ENCODE measurements at places on chromosomes 7 and 10.
A peak's percentile ranks its signal among the peaks of the same experiment; 100 is the strongest.

DNA sequence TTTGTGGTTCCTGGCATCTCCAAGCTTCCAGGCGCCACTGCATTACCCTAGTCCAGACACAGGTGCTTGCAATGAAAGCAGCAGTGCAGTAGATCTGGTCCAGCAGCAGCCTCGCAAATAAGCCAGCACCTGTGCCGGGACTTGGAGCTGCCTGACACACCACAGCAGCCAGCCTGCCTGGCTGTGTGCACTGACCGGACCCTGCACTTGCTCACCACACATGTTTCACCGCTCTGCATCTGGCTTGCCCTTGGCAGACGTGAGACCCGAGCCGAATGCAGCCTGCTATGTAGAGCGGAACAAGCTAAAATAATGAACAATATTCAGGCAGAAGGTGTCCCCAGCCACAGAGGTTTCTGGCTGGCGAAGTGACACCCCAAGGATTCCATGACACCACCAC lies 123.6 kb upstream of the POM121L12 start:
- DNase-seq = no peak

DNA sequence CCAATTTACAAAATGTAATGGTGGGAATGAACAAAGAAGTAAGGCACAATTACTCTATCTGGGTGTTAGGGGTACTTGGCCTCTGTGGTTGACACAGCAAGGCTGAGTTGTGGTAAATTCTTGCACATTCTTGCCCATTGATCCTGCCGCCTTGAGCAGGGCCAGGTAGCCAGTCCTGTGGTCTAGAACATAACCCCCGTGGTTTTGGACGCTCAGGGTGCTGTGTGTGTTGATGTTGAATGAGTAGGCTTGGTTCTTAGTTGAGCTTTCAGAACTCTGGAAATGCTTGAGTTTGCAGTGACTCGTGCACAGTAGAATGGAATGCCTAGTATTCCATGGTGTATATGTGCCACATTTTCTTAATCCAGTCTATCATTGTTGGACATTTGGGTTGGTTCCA lies 42.3 kb upstream of the CDHR3 start:
- DNase-seq = no peak

DNA sequence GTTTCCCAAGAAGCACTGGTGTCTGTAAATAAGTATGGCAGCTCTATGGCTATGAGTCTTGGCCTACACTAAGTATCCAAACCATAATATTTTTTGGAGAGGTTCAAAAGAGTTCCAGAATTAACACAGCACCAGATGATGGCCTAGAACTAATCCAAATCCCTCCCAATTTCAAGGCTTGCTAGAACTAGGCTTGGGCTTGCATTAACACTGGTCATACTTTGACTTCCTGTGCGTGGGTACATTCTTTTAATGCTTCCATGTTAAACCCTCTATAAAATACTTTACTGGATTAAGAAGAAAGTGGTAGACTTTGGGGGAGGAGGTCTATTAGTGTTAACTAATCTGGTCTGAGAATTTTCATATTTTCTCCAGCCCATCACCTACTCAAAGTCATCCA lies 3.1 kb downstream of the AASS start:
- DNase-seq = no peak

DNA sequence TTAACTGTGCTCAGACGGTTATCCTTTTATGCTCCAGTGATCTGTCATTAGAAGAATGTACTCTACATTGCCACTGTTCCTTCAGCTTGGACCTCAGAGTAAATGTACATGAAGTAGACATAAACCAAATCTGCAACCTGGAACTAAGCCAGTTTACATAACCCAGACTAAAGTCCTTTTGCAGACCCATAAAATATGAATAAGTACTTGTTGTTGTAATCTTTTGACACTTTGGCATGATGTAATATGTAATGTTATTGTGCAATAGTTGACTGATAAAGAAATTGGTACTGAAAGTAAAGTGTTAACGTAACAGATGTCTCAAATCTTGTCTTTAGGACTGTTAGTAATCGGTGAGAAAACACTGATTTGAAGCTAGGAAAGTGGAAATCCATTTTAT lies 115.8 kb upstream of the SORCS1 start:
- no peak for DNase-seq

- no peak for DNase-seq
Observed at GRCh38 chr7:27420702-27421101, 178.1 kb downstream of the EVX1 start.

DNA sequence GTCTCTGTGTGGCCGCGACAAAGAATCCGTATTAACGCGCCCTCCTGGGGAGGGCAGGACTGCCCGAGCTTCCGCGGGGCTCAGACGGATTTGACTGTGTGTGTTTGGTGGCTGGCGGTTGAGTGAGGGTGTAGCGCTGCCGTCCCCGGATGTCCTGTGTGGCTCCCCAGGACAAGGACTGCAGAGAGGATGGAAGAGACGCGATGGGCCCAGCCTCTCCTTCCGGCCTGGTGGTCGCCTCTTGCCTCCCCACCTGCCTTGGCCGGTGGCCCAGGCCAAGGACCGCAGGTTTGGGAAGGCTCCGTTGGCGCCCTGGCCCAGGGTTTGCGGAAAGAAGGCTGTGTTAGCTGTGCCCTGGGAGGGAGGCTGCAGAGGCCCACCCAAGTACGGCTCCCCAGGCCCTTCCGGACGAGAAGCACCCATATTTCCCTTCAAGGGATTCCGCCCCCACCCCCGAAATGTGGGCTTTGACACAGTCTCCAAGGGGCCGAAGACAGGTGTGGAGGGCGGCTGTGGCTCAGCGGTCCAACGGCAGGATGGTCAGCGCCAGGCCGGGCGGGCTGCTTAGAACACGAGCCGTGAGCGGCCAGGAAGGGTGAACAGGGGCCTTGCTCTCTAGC lies 2.3 kb downstream of the UNCX start:
- DNase-seq = no peak

DNA sequence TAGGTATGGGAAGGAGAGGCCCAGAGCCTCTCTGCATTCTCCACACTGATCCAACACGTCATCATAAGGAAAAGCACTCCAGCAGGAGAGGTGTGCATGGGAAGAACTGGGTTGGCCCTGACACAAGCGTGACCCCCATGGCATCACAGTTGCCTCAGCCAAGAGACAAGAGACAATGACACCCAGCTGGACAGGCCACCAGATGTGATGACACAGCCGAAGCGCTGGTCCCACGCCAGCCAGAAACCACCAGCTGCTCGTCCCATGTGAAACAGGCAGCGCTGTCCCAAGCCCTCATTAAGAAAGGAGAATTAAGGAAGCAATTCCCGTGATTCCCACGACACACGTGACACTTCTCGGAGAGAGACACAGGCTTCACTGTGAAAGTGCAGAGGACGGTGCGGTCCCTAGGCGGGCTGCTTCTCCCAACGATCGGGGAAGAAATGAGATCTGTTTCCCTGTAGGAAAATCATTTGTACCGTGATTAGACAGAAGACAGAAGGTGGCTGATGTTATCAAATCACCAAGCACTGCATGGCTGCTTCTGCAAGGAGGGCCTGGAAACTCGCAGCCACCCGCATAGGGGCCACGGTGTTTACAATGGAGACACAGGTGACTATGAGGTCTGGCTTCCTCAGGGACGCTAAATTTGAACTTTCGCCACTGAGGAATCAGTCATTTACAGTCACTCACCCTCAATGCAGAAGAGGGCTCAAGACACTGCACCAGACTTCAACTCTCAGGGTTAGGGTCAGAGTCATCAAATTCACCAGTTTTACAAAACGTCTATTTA lies 74.5 kb downstream of the DIP2C start:
- no peak for DNase-seq

GRCh38 chr10:126454045-126454751 lies 65.9 kb upstream of the ADAM12 start:
- DNase-seq = no peak

- peak; percentile 19 for DNase-seq
Observed at GRCh38 chr7:116224492-116225098, 14.3 kb downstream of the TES start.

- DNase-seq = no peak
Observed at GRCh38 chr7:94883616-94884015, 23.8 kb upstream of the PPP1R9A start.

- no peak for DNase-seq
Observed at GRCh38 chr7:93132216-93132615, 14.4 kb upstream of the SAMD9 start.

DNA sequence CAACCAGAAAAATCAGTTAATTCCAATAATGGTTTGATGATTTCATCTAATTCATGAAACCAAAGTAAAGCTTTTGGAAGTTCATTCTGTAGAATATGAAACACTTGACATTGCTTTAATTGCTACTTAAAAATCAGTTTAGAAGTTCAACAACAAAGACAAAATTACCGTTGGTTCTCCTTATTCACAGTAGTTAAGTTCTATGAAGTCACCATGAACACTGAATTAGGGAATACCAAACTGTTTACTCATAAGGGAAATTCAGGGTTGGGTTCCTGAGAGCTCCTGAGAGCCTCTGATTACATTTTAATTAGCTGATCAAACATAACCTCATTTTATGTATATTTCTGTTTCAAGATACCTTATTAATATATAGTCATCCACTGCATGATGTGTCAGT lies 46.2 kb downstream of the ZNF438 start:
- no peak for DNase-seq

DNA sequence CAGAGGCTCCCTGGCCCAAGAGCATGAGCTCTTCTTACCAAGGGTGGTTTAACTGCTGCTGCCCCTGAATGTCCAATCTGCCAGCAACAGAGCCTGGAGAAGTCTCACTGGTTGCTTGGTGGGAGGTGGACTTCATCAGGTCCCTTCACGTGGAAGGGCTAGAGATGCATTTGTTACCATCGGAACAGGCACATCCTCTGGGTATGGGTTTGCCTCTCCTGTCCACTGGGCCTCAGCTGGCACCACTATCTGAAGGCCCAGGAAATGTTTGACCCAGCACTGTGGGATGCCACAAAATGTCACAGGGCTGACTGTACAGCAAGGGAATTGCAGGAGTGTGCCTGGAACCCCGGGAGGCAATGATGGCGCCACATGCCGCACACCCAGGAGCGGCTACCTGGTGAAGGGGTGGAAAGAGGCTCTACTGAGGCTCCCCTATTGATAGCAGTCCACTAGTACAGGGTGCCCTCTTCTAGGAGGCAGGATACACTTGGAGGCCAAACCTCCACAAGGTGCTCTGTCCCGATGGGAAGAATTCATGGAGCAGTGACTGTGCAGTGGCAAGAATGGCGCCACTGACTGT lies 603.1 kb upstream of the MGMT start:
- DNase-seq = no peak

Data from central memory CD4-positive, alpha-beta T cell (primary cell).